ENCODE measurements at places on chromosomes 4 and X. TPM values are rescaled to one million over a fixed set of nuclear protein-coding genes. Genes with fewer than 3 reads are reported as not detected.

DNA sequence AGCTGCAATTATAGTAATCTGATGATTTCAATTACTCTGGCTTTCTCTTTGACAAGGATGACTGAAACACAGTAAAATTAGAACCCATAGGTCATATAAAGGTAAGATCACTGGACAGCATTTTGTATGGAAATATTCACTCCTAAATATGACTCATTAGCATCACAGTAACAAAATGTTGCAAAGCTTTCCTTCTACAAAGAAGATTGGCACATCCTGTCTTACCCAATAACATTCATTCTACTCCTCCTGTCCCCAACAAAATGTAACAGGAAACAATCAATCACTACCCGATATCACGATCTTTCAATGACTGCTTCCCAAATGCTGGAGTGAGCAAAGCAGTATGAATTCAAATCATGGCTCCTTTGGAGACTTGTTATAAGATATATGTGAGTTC is 95.3 kb downstream of the FANCB start:
- no peak for DNase-seq

GRCh38 chr4:6634746-6635145 is 5.7 kb upstream of the MRFAP1 start:
- DNase-seq: no peak

GRCh38 chr4:41652971-41653370 is 95.6 kb downstream of the PHOX2B start:
- DNase-seq: no peak

DNA sequence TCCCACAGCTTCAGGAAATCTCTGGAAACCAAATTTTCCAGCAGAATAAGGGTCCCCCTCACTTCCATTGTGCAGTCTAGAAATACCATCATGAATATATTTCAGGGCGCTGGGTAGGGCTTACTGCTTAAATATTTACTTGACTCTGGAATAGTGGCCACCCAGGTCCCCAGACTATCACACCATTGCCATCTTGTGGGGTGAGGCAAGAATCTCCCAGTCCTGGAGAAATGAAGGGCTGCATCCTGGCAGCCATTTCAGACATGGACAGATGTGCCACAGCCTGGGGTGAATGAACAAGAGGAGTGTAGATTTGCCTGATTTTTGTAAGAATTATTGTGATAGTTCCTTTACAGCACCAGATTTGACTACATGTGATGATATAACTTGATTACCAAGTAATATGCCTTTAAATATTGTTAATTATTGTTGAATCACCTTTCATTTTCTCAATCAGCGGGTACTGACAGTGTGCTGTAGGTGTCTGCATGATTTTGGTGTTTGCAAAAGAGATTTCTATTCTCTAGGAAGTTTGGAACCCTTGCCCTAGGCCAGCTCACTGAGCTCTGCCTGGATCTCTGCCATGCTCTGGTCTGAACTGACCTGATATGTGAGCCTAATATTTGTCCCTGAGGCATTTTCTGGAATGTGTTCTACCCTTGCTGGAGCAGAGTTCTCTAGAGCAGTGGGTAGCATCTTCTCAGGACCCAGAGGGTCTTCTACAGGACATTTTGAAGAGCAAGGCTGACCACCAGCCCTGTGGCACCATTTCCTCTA is 183.4 kb downstream of the KIT start:
- DNase-seq: peak; percentile 18

GRCh38 chr4:80307183-80307735 is 28.3 kb upstream of the CFAP299 start:
- no peak for DNase-seq

Gene INPP4B
- 1.3 TPM for total RNA-seq

DNA sequence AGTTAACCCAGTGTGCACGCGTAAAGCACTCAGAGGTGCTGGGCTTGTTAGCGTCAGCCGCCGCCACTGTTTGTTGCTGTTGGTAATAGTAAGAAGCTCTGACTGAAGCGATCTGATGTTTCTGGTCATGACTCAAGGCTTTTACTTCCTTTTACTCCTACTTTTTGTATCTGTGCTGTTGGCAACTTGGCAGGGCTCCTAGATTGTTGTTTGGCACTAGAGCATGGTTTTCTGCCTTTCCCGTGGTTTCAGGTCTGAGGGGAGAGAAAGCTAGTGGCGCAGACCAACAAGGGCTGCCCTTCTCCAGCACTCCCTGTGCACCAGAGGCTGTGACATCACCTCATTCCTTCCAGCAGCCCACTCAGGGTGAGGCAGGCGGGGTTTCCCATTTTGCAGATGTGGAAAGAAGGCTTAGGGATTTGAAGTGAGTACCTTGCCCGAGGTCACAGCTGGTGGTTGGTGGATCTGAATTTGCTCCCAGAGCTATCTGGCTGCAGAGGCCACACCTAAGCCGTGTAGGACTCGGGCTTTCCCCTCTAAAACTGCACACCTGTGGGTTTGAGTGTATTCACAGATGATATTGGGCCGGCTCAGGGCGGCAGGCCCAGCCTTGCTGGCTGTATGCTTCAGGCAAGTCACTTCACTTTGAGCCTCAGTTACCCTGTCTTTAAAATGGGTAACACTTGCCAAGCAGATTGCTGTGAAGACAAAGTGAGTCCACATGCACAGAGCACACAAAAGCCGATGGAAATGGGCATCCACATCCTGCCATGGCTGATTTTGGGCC is 51.2 kb upstream of the TADA2B start:
- DNase-seq: no peak

Gene TRIM61
- not detected for total RNA-seq

- no peak for DNase-seq
Observed at GRCh38 chr4:137981277-137981676, 260.9 kb downstream of the SLC7A11 start.

Gene BANK1
- total RNA-seq: 0.19 TPM

Gene CCDC110
- 2.0 TPM for total RNA-seq

GRCh38 chr4:39037491-39037825 is 5.2 kb upstream of the TMEM156 start:
- DNase-seq: peak; percentile 50

Data from neural progenitor cell (in vitro differentiated cells).